ENCODE measurements at places on chromosomes 1 and 21.

DNA sequence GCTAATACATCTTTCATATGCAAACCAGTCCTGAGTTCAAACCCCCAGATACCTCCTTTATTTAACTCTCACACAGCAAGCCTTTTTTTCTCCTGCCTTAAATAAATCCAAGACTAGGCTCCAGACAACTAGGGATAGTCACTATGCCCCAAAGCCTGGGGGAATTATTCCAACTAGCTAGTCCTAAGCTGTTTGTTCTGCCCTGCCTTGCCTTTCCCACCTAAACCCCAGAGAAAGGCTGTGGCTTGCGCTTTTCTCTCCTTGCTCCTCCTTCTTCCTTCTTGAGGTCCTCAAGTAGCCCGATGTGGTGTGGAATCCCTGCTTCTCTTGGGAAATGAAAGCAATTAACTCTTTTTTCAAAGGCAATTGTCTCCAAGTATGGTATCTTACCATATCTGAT is 31.8 kb downstream of the C1orf87 start:
- no peak for DNase-seq

DNA sequence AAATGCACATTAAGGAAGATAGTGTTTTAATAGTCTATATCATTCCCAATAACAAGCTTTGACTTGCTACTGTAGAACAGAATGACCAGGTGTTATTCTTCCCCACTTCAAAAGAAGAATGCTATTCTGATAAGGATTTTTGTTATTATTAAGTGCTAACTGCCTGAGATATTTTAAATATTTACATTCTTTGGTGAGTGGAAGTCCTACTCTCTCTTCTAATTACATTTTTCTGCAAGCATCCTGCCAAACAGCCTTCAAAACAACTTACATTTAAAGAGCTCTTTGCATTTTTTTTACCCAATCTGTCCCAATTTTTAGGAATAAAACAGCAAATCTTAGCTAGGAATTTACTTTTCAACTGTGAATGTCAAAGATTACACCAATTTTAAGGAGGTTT is 23.5 kb upstream of the SYDE2 start:
- no peak for DNase-seq

DNA sequence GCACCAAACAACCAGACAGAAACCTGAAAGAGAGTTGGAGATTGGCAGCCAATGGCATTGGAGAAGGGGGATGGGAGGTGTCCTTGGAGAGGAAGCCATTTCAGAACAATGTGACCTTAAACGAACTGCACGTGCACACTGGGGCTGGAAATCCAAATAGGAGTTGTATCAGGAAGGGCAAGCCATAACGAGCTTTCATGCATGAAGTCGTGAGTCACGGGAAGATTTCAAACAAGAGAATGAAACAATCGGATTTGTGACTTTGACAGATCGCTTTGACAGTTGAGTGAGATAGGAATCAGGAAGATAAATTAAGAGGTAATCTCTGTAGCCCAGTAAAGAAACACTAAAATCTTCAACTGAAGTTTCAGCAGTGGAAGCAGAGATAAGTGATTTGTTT is 445.8 kb upstream of the ZP4 start:
- DNase-seq = no peak

- no peak for DNase-seq
These were observed 7.9 kb upstream of the PLA2G2C start for GRCh38 chr1:20194224-20194623.

- DNase-seq = no peak
These were observed 53.3 kb upstream of the PRRC2C start for GRCh38 chr1:171431994-171432393.

GRCh38 chr1:24805534-24806301 is 60.5 kb downstream of the CLIC4 start:
- no peak for DNase-seq

DNA sequence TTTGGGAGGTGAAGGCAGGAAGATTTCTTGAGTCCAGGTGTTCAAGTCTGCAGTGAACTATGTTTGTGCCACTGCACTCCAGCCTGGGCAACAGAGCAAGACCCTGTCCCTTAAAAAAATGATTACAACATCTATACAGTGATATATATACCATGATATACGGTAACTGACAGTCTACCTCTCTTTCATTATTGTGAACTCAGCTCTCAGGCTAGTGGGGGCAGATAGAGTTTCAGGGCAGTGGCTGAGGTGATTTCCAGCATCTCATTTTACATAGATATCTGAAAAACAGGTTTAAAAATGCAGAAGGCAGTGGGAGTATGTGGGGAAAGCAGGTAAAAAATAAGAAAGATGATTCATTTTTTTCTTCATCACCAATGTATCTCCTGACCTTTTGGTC is 8.1 kb upstream of the NTNG1 start:
- no peak for DNase-seq

GRCh38 chr1:155947292-155947691 is 5.9 kb downstream of the RXFP4 start:
- no peak for DNase-seq

DNA sequence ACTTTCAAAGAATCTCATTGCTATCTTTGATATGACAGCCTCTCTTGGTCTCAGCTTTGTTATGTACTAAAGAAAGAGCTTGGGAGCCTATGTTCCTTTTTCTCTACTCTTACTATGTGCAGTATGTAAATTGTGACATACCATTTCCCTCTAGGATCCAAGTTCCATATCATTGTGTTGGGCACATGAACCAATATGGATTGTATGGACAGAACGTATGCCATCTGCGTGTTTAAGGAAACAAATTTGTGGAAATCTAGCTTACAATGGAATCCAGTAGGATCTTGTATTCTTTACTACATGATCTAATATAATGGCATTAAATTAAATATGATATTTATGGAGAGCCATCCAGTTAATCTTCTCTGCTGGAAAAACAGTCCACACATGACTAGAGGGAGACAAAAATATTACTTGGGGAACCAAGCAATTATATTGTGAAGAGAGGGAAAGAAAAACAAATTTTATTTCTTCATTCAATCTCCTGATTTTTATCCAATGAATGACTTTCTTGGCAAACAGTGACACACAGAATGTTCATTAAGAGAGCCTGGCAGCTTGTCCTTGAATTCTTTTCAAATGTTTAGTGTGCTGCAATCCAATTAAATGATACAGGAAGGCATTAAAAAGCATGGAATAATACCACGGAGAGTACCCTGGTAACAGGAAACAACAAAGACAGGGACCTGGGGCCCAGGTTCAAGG is 106.5 kb upstream of the DAB1 start:
- DNase-seq = no peak

All from activated CD8-positive, alpha-beta memory T cell treated with anti-CD3 and anti-CD28 coated beads, Interleukin-2, amount 50 U/mL, for 4 hours (primary cell).